ENCODE measurements at places on chromosomes 11 and 22.

DNA sequence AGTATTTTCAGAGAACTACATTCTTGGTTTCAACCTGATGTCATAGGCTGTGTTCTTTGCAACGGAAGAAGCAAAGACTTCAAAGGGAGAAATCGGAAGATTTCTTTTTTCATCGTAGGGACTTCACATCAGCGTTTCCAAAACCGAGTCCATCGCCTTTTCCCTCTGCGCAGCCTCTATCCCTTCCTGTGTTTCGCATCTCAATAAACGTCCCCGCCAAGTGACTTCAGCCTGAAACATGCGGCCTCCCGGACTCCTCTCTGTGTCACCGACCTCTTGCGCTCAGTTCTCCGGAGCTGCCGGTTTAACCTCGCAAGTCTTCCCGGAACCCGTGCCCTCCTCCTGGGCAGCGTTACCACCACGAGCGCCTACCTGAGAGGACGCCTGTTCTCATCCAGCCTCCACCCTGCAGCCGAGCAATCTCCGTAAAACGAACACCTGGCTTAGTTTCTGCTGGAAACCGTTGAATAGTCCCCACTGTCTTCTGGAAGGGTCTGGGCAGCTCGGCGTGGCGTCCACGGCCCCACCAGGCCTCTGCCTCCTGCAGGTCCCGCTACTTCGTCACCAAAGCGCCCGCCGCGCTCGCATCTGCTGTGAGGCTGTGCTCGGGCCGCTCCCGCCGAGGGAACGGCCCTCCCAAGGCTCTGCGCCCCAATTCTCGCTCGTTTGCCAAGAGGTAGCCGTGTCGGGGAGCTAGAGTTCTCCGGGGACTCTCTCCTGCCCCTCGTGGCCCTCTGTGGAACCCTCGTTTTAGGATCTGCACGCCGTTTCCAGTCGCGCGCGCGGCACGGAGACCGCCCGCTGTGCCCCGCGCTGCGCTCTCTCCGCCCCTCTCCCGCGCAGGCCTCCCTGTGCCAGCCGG lies at the start of gene GLB1L3:
Gene GLB1L3, plus strand, starts transcription at position 846 of the 862 bp plus-strand sequence. CDS start 362 bp downstream, outside the sequence.
- peak; percentile 8 for DNase-seq

DNA sequence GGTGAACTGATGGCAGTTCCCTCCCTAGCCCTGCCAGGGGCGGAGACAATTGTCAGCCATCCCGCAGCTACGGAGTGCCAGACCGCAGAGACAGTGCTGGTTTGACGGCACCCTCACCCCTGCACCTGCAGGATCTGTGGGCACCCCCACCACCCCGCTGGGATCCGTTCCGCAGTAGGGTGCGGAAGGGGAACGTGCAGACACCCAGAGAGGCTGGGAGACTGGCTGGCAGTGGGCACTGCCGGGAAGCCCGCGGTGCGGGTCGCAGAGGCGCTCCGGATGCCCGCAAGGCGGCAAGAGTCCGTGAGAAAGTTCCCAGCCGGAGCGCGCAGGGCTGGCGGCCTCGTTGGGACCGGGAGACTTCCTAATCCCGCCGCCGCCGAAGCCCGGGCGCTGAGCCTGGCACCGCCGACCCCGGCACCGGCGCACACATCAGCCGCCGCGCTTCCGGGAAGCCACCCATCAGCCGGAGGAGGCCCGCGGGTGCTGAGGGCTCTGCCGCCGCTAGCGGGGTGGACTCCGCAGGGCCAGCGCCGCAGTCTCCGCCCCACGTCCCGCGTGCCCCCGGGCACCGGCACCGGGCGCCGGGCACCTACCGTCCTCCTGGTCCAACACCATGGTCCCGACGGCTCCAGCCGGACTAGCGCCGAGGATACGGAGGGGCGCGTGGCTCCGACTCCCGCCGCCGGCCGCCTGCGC lies 4.3 kb upstream of the LMO1 start:
- no peak for DNase-seq

- no peak for DNase-seq
Measured at GRCh38 chr11:70325824-70326223, 55.3 kb downstream of the PPFIA1 start.

DNA sequence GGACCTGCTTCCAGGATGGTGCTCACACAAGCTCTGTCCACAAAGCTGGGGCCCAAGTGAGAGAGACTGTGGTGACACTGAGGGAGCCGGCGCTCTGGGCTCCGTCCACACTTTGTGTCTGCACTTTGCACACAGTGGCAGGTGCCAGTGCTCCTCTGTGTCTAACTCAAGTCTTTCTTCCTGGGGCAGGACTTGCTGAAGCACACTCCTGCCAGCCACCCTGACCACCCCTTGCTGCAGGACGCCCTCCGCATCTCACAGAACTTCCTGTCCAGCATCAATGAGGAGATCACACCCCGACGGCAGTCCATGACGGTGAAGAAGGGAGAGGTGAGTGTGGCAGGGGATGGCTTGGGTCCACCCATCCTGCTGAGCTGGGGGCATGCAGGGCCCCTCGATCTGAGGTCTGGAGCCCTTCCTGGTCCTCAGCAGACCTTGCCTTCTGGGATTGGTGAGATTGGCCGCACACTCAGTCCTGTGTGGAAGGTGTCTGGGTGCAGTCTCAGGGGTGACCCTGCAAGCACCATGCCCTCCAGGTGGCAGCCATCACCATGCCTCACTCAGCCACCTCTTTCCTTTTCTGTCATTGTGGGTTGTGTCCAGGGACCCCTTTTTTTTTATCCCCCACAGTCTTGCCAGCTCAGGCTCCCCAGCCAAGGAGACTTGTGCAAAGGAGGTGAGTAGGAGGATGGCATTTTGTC lies 93.3 kb downstream of the BCR start:
- no peak for DNase-seq

DNA sequence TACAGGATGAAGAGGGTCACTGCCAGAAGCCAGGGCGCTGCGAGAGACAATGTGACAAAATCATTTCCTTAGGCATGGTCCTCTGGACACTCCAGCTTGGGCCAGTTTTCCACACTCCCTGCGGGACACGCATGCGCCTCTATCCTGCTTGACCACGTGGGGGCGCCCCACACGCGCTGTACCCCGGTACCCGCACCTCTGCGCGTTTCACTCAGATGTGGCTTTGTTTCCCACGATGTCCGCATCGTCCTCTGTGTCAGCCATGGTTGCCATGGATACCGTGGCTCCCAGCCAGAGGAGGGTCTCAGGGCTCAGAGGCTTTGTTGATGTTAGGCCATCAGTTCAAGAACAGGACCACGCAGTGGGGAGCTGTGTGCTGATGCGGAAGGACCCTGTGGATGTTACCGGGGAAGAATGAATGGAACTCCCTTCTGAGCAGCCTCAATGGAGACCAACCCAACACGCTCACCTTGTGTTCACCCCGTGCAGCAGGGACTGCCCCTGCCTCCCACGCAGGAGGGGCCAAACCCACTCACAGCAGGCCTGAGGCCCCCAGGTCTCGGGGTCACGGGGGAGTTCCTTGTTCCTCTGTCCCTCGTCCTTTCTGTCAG lies 101.1 kb upstream of the SLC22A12 start:
- peak; percentile 23 for DNase-seq

GRCh38 chr11:133832096-133832990 lies 13.0 kb downstream of the SPATA19 start:
- no peak for DNase-seq

Data from fibroblast of skin of abdomen (primary cell).